Activated T-helper 1 cell treated with Interleukin-2 at 50 U/mL for 16 hours (primary cell): ENCODE measurements at places on chromosomes 6 and 20.

GRCh38 chr6:81925201-81925600, 172.7 kb upstream of the TENT5A start:
- no peak for DNase-seq

DNA sequence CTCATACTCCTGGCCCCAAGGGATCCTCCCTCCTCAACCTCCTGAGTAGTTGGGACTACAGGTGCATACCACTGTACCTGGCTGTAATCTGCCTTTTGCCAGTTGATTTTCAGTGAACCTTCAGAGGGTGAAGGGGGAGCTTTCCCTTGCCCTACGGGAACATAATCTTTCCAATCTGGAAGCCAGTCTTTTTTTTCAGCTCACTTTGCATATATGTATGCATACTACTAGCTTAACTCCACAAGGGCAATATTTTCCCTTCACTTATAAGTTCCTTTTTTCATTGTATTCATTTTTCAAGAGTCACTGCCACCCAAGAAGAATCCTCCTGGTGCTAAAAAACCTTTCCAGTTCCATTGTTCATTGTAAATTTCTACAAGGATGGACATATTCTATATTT, 53.4 kb upstream of the GCM1 start:
- DNase-seq: no peak

DNA sequence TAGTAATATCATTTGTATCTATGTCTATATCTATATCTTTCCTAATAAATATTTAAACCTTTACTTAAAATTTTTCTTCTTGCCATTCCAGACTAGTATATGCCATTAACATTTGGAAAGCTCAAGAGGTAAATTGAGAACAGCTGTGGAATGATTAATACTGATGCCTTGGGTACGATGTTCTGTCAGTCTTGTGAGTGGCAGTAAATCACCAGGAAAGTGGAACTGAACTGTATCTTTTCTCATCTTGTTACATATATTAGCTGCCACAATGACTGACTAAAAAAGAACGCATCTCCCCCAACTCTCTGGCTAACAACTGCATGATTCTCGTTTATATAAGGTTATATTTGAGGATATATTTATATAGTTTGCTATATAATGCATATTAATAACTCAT, 137.0 kb upstream of the ASCC3 start:
- no peak for DNase-seq

GRCh38 chr6:113979937-113980336, 9.0 kb upstream of the HDAC2 start:
- no peak for DNase-seq

GRCh38 chr20:63066506-63067265, 59.9 kb upstream of the BHLHE23 start:
- no peak for DNase-seq
